K562 (cell line): ENCODE measurements at places on chromosomes 13 and 19. TPM values are rescaled to one million over a fixed set of nuclear protein-coding genes. Genes with fewer than 3 reads are reported as not detected.

DNA sequence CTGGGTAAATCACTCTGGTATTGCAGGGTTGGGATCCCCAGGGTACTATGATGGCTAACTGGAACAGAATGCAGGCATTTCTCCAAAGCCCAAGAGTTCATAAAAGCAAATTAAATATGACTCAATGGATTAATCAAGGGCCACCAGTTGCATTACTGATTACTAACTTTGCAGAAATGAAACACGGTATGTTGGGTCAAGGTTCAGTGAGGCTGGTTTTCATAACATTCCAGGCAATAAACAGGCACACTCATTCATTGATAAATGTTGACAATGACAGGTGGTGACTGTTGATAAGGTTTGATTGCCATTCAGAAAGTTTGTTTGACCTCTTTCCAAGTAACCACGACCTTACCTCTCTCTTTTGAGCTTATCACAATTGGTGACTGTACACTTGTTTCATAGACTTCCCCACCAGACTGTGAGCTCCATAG lies 506 bp upstream of the AP1M1 start:
- H3K36me3 ChIP-seq: peaks cover 7% of the 10 kb centered on the region
- peaks cover 25% of the 10 kb centered on the region for H3K4me1 ChIP-seq
- peak overlapping the region; percentile 58 for H3K27ac ChIP-seq
- H3K27me3 ChIP-seq: no peaks in the 10 kb centered on the region
- peak overlapping the region; percentile 78 for H3K4me3 ChIP-seq

DNA sequence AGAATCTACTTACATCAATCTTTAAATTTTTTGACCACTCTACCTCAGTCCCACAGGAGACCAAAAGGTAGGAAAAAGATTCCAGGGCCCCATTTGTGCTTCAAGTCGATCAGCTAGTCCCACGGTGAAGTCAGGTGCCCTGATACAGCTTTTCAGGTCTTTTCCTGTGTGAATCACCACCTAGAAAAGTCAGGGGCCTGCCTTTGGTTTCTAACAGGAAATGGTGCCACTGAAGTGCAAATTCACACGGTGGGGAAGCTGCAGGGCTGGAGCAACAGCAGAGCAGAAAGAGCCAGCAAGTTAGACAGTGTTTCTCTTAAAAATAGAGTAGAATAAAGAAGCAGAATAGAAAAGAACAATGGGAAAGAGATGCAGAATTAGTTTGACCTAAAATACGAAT lies 107.5 kb downstream of the KLF12 start:
- H3K4me3 ChIP-seq: no peak overlapping the region
- no peak for DNase-seq
- H3K4me1 ChIP-seq: no peaks in the 10 kb centered on the region
- no peaks in the 10 kb centered on the region for H3K36me3 ChIP-seq
- no peaks in the 10 kb centered on the region for H3K27me3 ChIP-seq

The ACP5 gene
- 0.62 and 0.85 TPM in 2 replicates for total RNA-seq

- no peak overlapping the region for H3K27ac ChIP-seq
- DNase-seq: no peak
- H3K36me3 ChIP-seq: peaks cover 62% of the 10 kb centered on the region
- H3K4me3 ChIP-seq: no peak overlapping the region
- peaks cover 7% of the 10 kb centered on the region; the same call in 1 of the 2 replicates for H3K4me1 ChIP-seq
Observed at GRCh38 chr19:9671655-9672054, 3.2 kb downstream of the ZNF562 start.

DNA sequence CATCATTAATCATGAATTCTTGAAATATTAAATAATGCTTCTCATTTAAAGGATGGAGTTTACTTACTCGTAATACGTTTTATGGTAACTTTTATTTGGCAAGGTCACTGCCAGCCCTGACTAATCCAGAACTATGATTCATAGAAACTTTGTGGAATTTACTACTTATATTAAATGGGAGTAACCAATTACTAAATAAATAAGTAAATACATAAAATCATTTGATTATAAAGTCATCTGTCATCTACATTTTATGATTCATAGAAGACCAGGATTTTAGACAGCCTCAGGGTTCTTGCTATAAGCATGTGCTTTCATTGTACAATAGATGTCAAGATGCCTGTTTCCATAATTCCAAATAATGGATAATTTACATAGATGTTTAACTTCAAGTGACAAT lies 611.1 kb downstream of the TBC1D4 start:
- DNase-seq: no peak
- no peaks in the 10 kb centered on the region for H3K27me3 ChIP-seq
- H3K36me3 ChIP-seq: no peaks in the 10 kb centered on the region
- no peaks in the 10 kb centered on the region for H3K4me1 ChIP-seq
- no peak overlapping the region for H3K27ac ChIP-seq

The LRRC4B gene
- total RNA-seq: 9.5 and 9.6 TPM in 2 replicates

DNA sequence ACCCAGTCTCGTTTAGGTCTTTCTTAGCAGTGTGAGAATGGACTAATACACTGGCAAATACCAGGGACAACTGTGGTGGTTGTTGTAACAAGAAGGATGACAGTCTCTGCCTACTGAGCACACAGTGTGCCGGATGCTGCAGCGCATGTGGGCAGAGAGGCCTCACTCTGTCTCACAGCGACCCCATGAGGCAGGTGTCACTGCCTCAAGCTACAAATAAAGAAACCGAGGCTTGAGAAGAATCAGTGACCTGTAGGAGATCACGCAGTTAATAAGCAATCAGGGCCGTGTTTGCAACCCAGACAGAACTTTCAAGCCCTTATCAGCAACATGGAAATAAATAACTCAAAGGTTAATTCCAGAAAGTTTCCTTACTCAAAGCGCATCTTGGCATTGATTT lies 40.5 kb upstream of the GAS6 start:
- H3K4me1 ChIP-seq: peaks cover 2% of the 10 kb centered on the region; the same call in 1 of the 2 replicates
- no peak overlapping the region for H3K4me3 ChIP-seq
- no peaks in the 10 kb centered on the region for H3K36me3 ChIP-seq

- no peaks in the 10 kb centered on the region for H3K4me1 ChIP-seq
- H3K27ac ChIP-seq: no peak overlapping the region
- no peak for DNase-seq
Observed at GRCh38 chr19:17669419-17669818, 18.7 kb downstream of the UNC13A start.

- no peak overlapping the region for H3K27ac ChIP-seq
- no peaks in the 10 kb centered on the region for H3K36me3 ChIP-seq
- H3K4me3 ChIP-seq: no peak overlapping the region
- H3K4me1 ChIP-seq: no peaks in the 10 kb centered on the region
Observed at GRCh38 chr13:36000028-36000427, 131.2 kb downstream of the DCLK1 start.

The SERPINE3 gene
- total RNA-seq: not detected in 2 replicates

DNA sequence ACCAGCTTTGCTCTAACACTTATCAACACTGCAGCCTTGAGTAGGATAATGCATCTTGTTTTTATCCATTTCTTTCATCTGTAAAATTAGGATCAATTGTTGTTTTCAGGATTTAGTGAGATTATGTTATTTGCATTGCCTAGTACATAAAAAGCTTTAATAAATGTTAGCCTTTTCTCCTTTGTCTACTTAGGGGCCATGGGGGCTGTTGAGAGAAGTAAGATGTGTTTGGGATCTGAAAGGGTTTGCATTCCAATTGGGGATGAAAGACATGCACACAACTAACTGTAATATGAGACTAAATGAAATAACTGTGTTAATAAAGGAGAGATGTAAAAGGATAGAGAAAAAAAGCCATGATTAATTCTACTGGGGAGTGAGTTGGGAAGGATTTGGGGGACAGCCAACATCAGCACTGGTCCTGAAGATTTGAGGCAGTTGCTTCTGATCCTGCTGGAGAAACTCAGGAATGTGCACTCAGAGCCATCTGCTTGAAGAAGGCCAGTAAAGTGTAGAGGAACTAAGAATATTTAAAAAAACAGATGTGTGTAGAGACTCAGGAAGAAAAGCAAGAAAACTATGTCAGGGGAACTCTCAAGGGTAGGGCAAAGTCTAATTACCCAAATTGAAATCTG lies 236.3 kb downstream of the OLFM4 start:
- H3K4me1 ChIP-seq: no peaks in the 10 kb centered on the region
- H3K36me3 ChIP-seq: no peaks in the 10 kb centered on the region
- DNase-seq: no peak
- no peaks in the 10 kb centered on the region for H3K27me3 ChIP-seq
- H3K4me3 ChIP-seq: no peak overlapping the region

The ZNF154 gene
- 0.07 TPM in 2 replicates for total RNA-seq

GRCh38 chr19:13511947-13512346 lies 5.7 kb upstream of the CACNA1A start:
- no peak overlapping the region for H3K4me3 ChIP-seq
- H3K27ac ChIP-seq: no peak overlapping the region
- H3K27me3 ChIP-seq: peaks cover 20% of the 10 kb centered on the region; the same call in 2 of the 3 replicates
- H3K36me3 ChIP-seq: no peaks in the 10 kb centered on the region
- H3K4me1 ChIP-seq: no peaks in the 10 kb centered on the region

The DAND5 gene
- 0.74 and 0.78 TPM in 2 replicates for total RNA-seq

GRCh38 chr19:31715249-31715945 lies 366.2 kb upstream of the TSHZ3 start:
- H3K27me3 ChIP-seq: peaks cover 16% of the 10 kb centered on the region; the same call in 2 of the 3 replicates
- DNase-seq: no peak
- no peaks in the 10 kb centered on the region for H3K4me1 ChIP-seq
- no peaks in the 10 kb centered on the region for H3K36me3 ChIP-seq
- H3K27ac ChIP-seq: no peak overlapping the region
